ENCODE measurements at places on chromosomes 11 and 22. TPM values are rescaled to one million over a fixed set of nuclear protein-coding genes. Genes with fewer than 3 reads are reported as not detected.

DNA sequence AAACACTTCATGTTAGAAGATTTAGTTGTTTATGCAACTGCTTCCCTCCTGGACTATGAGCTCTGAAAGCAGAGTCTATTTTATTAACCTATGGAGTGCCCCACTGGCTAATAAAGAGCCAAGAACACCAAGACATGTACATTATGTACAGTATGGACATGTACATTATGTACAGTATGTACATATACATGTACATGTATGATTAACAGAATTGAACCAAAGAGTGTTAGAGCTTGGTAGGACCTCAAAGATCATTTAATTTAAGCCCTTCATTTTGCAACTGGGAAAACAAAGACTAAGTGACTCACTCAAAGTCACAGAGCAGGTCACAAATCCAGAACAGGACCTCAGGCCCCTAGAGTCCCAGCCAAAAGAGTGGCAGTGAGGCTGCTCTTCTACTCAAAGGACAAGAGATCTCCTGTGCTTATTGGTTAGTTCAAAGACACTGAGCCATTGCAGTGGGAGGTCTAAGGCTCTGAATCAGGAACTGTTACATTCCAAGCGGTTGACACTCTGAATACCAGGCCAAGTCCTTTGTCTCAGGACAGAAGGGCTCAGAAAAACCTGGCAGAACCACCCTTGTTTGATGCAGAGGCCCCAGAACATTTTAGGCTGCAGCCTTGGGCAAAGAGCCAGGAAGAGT lies 103.8 kb downstream of the FAM168A start:
- no peaks in the 10 kb centered on the region for H3K36me3 ChIP-seq
- H3K4me1 ChIP-seq, result no peaks in the 10 kb centered on the region
- no peak overlapping the region for H3K27ac ChIP-seq
- DNase-seq, result peak; percentile 8

- peak overlapping the region; percentile 97 for H3K27ac ChIP-seq
- peaks cover 39% of the 10 kb centered on the region for H3K36me3 ChIP-seq
- no peaks in the 10 kb centered on the region for H3K27me3 ChIP-seq
- DNase-seq, result no peak
- peak overlapping the region; percentile 43 for H3K4me3 ChIP-seq
These were observed 59.6 kb upstream of the PPARA start for GRCh38 chr22:46090631-46091201.

DNA sequence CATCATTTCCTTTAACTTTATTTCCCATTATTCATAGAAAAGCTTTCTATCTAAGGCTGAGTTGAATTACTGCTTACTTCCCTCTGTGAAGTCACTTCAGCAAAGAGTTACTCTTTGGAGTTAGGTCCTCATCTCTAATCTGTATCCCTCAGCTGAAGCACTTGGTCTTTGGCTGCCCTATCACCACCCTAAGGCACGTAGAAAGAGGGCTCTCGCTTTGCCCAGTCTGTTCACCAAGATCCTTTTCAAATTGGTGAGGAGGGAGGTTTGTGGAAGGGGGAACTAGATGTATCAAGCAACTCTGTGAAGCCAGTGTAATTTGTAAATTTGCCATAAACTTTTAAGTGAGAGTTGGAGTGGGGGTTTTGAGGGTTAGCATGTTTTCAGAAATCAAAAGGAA lies 43.4 kb downstream of the PAX6 start:
- no peak overlapping the region for H3K4me3 ChIP-seq
- H3K27me3 ChIP-seq, result no peaks in the 10 kb centered on the region
- no peak for DNase-seq
- H3K4me1 ChIP-seq, result no peaks in the 10 kb centered on the region

GRCh38 chr22:24435323-24435645 lies 7.9 kb downstream of the ADORA2A start:
- no peak for DNase-seq
- H3K4me3 ChIP-seq, result no peak overlapping the region
- H3K36me3 ChIP-seq, result no peaks in the 10 kb centered on the region

DNA sequence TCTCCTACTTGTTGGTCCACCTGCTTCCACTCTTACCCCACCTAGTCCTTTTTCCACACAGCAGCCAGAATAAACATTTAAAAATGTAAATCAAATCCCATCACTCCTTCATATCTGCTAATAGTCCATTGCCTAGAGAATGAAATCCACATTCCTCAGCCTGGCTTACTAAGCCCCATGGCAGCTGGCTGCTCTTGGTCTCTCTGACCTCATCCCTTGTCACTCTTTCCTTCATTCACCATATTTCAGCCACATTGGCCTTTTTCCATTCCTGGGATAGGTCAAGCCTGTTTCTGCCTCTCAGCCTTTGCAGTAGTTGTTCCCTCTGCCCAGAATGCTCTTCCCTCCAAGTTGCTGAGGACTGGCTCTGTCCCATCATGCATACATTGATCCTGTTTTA lies 512.8 kb downstream of the INSC start:
- peaks cover 2% of the 10 kb centered on the region for H3K4me1 ChIP-seq
- no peak overlapping the region for H3K27ac ChIP-seq
- no peaks in the 10 kb centered on the region for H3K27me3 ChIP-seq

DNA sequence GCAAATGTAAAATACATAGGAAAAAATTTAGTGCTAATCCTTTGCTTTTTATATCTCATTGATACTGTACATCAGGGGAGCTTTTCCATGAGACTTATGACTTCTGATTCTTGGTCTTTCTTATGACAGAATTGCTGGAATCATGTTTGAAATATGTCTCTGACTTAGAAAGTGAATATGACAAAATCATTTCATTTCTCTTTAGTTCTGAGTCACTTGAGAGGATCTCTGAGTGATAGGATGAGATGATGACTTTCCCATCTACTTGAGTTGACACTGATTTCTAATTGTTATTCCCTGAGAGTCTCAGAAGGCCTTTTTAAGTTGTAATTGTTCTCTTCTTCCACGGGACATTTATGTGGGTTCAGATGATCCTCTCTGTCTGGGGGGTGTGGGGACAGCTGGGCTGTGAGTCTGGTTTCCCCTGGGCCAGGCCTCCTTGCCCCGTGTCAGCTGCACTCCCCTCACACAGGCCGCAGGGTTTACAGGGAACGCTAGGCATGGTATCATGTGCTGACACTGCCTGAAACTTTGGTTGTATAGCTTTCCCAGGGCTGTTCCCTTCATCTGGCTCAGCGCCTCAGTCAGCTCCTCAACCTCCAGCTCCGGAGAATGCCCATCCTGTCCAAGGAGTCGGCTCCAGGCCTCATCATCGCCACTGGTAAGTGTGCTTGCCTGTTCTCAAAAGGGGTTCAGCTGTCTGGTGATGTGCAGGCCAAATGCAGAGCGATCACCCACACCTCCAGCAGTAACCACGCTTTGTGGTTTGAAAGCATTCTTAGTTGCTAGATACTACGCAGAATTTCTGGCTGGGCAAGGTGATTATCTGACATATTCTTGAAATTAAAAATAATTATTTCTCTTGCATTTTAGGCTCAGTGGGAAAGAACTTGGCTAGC lies 69.5 kb upstream of the SORL1-AS1 start:
- H3K36me3 ChIP-seq, result peaks cover 22% of the 10 kb centered on the region
- H3K4me1 ChIP-seq, result peaks cover 15% of the 10 kb centered on the region
- DNase-seq, result no peak
- no peak overlapping the region for H3K27ac ChIP-seq

- peaks cover 23% of the 10 kb centered on the region for H3K4me1 ChIP-seq
- H3K36me3 ChIP-seq, result no peaks in the 10 kb centered on the region
- H3K4me3 ChIP-seq, result no peak overlapping the region
- H3K27ac ChIP-seq, result no peak overlapping the region
- H3K27me3 ChIP-seq, result no peaks in the 10 kb centered on the region
- DNase-seq, result no peak
These were observed 298.3 kb downstream of the ETS1 start for GRCh38 chr11:128289048-128289447.

DNA sequence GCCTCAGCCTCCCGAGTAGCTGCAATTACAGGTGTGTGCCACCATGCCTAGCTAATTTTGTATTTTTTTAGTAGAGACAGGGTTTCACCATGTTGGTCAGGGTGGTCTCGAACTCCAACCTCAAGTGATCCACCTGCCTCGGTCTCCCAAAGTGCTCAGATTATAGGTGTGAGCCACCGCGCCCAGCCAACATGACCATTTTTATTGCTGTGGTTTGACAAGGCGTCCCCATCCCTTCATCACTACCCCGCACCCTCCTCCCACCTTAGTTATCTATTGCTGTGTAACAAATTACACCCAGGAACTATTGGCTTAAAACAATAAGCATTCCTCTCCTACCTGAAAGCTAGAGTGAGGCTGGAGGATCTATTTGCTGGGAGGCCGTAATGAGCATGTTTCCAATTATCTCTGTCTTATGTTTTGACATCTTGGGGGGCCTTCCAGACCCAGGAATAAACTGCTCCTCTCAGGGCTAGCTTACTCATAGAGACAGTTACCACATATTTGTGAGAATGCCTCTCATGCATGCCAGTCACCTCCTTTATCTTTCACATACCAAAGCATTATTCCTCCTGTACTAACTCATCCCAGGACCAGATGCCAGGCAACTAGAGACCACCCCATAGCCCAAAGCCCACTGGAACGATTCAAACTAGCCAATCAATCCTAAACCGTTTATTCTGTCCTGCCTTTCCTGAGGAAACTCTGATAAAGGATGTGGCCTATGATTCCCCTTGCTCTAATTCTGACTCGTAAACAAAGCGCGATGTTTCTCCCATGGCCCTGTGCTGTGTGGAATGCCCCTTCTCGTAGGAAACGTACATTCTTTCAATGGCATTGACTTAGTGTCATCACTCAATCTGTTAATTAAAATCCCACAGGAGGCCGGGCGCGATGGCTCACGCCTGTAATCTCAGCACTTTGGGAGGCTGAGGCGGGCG lies 19.4 kb downstream of the SNU13 start:
- no peak for DNase-seq
- peaks cover 31% of the 10 kb centered on the region for H3K36me3 ChIP-seq
- peaks cover 31% of the 10 kb centered on the region for H3K4me1 ChIP-seq
- H3K4me3 ChIP-seq, result no peak overlapping the region
- no peaks in the 10 kb centered on the region for H3K27me3 ChIP-seq
- no peak overlapping the region for H3K27ac ChIP-seq

- H3K27me3 ChIP-seq, result no peaks in the 10 kb centered on the region
- H3K4me3 ChIP-seq, result no peak overlapping the region
- H3K36me3 ChIP-seq, result no peaks in the 10 kb centered on the region
- no peak for DNase-seq
- peaks cover 37% of the 10 kb centered on the region for H3K4me1 ChIP-seq
- H3K27ac ChIP-seq, result peak overlapping the region; percentile 86
These were observed 146.4 kb downstream of the FBXO7 start for GRCh38 chr22:32620992-32621391.

GRCh38 chr11:111105566-111105965 lies 140.0 kb upstream of the POU2AF2 start:
- no peak for DNase-seq
- H3K4me1 ChIP-seq, result no peaks in the 10 kb centered on the region
- H3K4me3 ChIP-seq, result no peak overlapping the region
- no peak overlapping the region for H3K27ac ChIP-seq
- H3K36me3 ChIP-seq, result no peaks in the 10 kb centered on the region
- H3K27me3 ChIP-seq, result no peaks in the 10 kb centered on the region

Gene TRIM21
- total RNA-seq, result 15.9 TPM

Gene CTSD
- 115 TPM for total RNA-seq

Gene SORL1
- 25.9 TPM for total RNA-seq

Data from stomach (tissue), 19 donors.